ENCODE measurements at places on chromosomes 6 and 20.

DNA sequence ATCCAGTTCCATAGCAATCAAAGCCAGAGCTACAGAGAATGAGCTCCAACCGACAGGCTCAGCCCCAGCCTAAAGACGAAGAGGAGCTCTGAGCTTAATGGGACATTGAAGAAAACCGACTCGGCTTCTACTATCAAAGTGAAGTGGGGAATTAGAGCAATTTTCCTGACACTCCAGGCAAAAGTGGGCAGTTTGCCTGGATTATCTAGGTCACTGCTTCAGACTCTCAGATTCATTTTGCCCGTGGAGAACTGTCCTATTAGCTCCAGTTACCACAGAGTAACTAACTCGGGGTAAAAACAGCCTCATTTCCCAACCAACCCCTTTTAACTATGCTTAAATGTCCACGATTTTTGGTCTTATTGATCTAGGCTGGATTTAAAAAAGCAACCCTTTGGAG is 592.1 kb upstream of the NRSN1 start:
- DNase-seq: no peak

- no peak for DNase-seq
These were observed 229.7 kb downstream of the PRL start for GRCh38 chr6:22067122-22067521.

GRCh38 chr6:120260636-120261035 is 911.1 kb upstream of the MAN1A1 start:
- no peak for DNase-seq

DNA sequence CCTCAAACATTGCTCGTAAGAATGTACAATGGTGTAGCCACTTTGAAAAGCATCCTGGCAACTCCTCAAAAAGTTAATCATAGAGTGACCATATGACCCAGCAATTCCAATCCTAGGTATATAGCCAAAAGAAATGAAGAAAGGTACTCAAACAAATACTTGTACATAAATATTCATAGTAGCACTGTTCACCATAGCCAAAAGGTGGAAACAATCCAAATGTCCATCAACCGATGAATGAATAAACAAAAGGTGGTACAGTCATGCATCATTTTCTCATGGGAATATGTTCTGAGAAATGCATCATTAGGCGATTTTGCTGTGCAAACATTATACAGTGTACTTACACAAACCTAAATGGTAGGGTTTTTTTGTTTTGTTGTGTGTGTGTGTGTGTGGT is 74.4 kb upstream of the TBC1D7 start:
- DNase-seq: no peak
